ENCODE measurements at places on chromosomes 1 and 21. TPM values are rescaled to one million over a fixed set of nuclear protein-coding genes. Genes with fewer than 3 reads are reported as not detected.
A peak's percentile ranks its signal among the peaks of the same experiment; 100 is the strongest.

Gene RBP7
- 4.2 TPM for total RNA-seq

Gene ENAH
- total RNA-seq = 19.5 TPM

Gene ADGRB2
- total RNA-seq = 6.0 TPM

GRCh38 chr1:16005597-16005996 lies 1.6 kb downstream of the SRARP start:
- no peaks in the 10 kb centered on the region for H3K27me3 ChIP-seq
- no peak overlapping the region for H3K4me3 ChIP-seq
- H3K4me1 ChIP-seq = no peaks in the 10 kb centered on the region

- H3K36me3 ChIP-seq = no peaks in the 10 kb centered on the region
- peak overlapping the region; percentile 25 for H3K27ac ChIP-seq
- no peaks in the 10 kb centered on the region for H3K27me3 ChIP-seq
- no peak overlapping the region for H3K4me3 ChIP-seq
- H3K4me1 ChIP-seq = peaks cover 7% of the 10 kb centered on the region
Measured at GRCh38 chr1:21896652-21897532, 40.2 kb downstream of the HSPG2 start.

GRCh38 chr1:51622455-51622913 lies 5.6 kb downstream of the OSBPL9 start:
- no peak overlapping the region for H3K4me3 ChIP-seq
- no peak overlapping the region for H3K27ac ChIP-seq
- no peaks in the 10 kb centered on the region for H3K27me3 ChIP-seq
- H3K36me3 ChIP-seq = no peaks in the 10 kb centered on the region

GRCh38 chr1:117180147-117180967 lies 30.4 kb downstream of the VTCN1 start:
- no peak for DNase-seq
- H3K27me3 ChIP-seq = no peaks in the 10 kb centered on the region
- H3K4me1 ChIP-seq = no peaks in the 10 kb centered on the region
- no peak overlapping the region for H3K27ac ChIP-seq
- no peak overlapping the region for H3K4me3 ChIP-seq

DNA sequence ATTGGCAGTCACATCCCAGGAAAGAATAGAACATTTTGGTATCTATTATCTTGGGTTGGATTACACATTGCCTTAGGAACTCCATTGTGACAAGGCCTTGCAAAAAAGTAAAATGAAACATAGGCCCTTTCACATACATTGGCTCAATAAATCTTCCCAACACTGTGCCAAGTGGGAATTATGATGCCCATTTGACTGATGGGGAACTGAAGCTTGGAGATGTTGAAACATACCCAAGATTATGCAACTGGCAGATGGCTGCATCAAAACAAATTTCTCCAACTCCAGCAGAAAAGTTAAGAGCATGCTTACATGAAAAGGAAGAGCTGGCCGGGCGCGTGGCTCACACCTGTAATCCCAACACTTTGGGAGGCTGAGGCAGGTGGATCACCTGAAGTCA lies 26.9 kb downstream of the PLEKHO1 start:
- no peak overlapping the region for H3K4me3 ChIP-seq
- no peaks in the 10 kb centered on the region for H3K4me1 ChIP-seq
- H3K27ac ChIP-seq = no peak overlapping the region

DNA sequence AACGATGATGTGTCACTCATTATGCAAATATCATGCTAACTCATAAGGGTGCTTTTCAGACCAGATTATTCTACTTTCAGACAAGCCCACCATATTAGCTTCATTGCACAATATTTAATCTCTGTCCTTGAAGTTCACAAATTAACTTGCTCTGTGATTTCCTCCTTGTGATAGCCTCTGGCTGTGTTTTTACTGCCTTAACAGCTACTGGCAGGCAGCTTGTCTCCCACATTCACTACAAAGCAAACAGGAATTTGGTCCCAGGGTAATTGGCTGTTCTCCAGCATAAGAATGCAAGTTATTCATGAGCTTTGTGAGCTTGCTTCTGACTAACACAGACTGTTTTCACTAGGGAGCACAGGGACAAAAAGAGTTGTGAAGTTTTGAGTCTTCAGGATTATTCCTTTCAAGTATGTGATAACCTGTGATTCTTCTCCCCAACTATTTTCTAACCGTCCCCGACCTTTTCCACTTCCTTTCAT lies 87.9 kb upstream of the HMCN1 start:
- no peaks in the 10 kb centered on the region for H3K4me1 ChIP-seq
- no peak overlapping the region for H3K27ac ChIP-seq
- H3K4me3 ChIP-seq = no peak overlapping the region
- DNase-seq = no peak

- no peak overlapping the region for H3K27ac ChIP-seq
- no peaks in the 10 kb centered on the region for H3K36me3 ChIP-seq
- H3K4me1 ChIP-seq = no peaks in the 10 kb centered on the region
- no peak overlapping the region for H3K4me3 ChIP-seq
- no peak for DNase-seq
Measured at GRCh38 chr1:152160576-152160975, 1.5 kb upstream of the RPTN start.

DNA sequence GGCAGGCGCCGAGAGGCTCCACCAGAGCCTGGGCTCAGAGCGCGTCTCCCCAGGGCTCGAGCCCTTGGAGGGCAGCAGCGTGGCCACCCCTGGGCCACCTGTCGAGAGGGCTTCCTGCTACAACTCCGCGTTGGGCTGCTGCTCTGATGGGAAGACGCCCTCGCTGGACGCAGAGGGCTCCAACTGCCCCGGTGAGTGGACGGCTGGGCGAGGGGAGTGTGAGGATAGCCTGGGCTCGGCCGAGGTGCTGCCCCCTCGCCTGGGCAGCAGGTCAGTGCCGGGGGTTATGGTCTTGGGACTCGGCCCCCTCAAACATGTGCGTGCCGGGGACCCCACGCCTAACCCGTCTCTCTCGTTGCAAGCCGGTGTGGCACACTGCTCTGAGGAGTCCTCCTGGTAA lies 26.8 kb downstream of the AGRN start:
- no peaks in the 10 kb centered on the region for H3K4me1 ChIP-seq
- no peak for DNase-seq
- H3K36me3 ChIP-seq = no peaks in the 10 kb centered on the region
- H3K27me3 ChIP-seq = no peaks in the 10 kb centered on the region
- H3K4me3 ChIP-seq = no peak overlapping the region

- H3K36me3 ChIP-seq = peaks cover 67% of the 10 kb centered on the region
- H3K27ac ChIP-seq = peak overlapping the region; percentile 20
- DNase-seq = no peak
- peaks cover 4% of the 10 kb centered on the region for H3K4me1 ChIP-seq
Measured at GRCh38 chr1:70227439-70227838, 6.3 kb downstream of the SRSF11 start.

Measured in thymus (tissue), 14 donors.